ENCODE measurements at places on chromosomes 13 and 19.
A peak's percentile ranks its signal among the peaks of the same experiment; 100 is the strongest.

- no peak for DNase-seq
Observed at GRCh38 chr13:40149611-40150274, 494.3 kb downstream of the COG6 start.

- DNase-seq, result no peak
Observed at GRCh38 chr13:42875475-42876269, 94.3 kb downstream of the FAM216B start.

GRCh38 chr13:66341635-66342377 lies 888.3 kb downstream of the PCDH9 start:
- DNase-seq, result no peak

GRCh38 chr13:88648598-88649373 lies 977.6 kb downstream of the SLITRK5 start:
- DNase-seq, result no peak

DNA sequence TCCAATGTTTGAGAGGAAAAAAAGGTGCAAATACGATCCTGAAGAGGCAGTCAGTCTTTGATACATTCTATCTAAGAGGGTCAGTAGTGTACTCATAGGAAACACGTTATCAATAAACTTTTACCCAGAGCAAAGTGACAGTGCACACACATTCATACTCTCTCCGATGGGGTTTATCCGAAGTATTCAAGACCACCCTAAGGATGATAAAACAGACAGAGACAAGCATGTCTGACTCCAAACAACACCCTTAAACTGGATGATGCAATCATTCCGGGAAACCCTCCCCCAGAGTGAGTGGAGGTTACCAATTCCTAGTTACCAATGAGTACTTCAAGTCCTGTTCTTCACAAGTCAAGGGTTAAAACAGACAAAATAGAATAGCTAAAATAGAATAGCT lies 79.1 kb downstream of the DNAJC3 start:
- DNase-seq, result peak; percentile 35

All from KBM-7 (cell line).